ENCODE measurements at places on chromosomes 5 and 9.

GRCh38 chr9:132564526-132564925 lies 17.9 kb upstream of the BARHL1 start:
- no peak for DNase-seq

GRCh38 chr5:94445726-94446125 lies 172.7 kb downstream of the KIAA0825 start:
- DNase-seq: no peak

DNA sequence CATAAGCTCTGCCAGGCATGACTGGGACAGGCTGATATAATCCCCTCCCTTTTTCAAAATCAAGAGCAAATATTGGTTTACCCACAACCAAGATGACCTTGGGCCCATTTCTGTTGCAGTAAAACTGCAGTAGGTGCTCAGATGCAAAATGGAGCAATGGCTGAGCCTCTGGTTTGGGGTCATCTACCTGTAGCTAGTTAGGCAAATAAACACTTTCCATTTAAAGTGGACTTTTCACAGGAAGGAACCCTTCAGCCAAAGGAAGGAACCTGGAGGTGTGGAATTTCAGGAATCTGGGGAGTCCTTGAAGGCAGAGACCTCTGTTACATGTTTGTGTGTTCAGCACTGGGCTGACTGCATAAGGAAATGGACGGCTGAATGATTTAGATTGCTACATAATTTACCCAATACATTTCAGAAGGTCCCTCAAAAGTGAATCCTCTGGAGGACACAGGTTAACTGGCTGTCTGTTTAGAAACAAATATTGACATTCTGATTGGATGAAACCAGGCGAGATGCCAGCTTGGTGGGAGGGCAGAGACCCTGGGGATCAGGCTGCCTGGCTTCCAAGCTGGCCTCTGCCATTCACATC lies 170.1 kb upstream of the ZNF618 start:
- DNase-seq: no peak

DNA sequence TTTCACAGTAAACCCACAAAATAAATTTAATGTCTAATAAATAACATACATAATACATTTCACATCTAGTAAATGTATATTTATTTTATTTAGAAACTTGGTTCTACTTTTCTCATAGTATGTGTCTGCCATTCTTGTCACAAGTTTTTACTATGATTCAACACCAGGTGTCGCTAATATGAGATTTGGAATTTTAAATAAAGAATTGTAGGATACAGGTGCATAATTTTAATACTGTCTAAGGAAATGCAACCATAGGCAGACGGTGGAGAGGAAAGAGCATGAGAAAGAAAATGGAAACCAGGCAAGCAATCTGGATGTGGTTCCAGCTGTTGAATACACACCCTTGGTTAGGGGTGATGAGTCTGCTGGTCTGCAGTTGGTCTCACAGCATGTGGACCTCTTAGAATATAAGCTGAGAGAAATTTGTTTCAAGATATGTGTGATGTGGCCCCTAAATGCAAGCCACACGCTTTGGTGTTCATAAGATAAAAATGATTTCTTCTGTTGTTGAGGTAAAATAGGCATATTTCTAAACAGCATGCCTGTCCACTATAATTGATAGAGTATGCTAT lies 114.7 kb upstream of the TXNDC8 start:
- no peak for DNase-seq

DNA sequence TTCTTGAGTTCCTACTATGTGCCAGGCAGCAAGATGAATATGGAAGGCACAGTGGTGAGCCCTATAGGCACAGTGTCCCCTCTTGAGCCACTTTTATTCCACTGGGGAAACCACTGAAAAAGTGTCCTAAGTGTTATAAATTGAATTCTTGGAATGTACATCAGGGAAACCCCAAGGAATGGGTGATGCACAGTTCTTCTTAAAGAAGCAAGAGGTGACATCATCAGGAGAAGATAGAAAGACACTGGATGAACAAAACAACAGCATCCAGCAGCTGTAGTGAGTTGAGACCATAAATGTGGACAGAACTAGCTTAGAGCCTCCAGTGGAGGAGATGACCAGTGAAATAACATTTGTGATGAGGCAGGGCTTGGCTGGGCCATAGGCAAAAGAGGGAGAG lies 199.2 kb upstream of the ANKRD55 start:
- DNase-seq: no peak
